ENCODE measurements at places on chromosomes 1 and 21. TPM values are rescaled to one million over a fixed set of nuclear protein-coding genes. Genes with fewer than 3 reads are reported as not detected.
A peak's percentile ranks its signal among the peaks of the same experiment; 100 is the strongest.

- no peaks in the 10 kb centered on the region for H3K27me3 ChIP-seq
- no peak for DNase-seq
- H3K4me1 ChIP-seq, result no peaks in the 10 kb centered on the region
- no peak overlapping the region for H3K4me3 ChIP-seq
These were observed 135.8 kb upstream of the B3GALT2 start for GRCh38 chr1:193322211-193322610.

DNA sequence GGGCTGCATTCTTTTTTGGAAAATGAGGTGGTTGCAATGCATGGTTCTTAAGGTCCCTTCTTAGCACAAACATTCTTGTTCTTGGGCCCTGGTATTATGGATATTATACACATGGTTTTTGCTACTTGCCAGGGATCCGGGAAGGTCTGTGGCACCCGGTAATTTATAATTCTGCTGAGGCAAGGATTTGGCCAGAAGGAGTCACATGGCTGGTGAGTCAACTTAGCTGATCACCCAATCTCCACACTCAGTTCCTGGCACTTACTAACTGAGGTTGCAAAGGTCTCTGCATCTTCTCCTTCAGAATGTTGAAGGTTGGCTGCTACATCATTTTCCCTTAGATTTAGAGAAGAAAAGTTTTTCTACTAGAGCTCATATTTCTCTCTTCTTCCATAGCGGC, 112.5 kb downstream of the ROR1 start:
- H3K27me3 ChIP-seq, result no peaks in the 10 kb centered on the region
- H3K4me3 ChIP-seq, result no peak overlapping the region
- no peaks in the 10 kb centered on the region for H3K4me1 ChIP-seq
- H3K36me3 ChIP-seq, result no peaks in the 10 kb centered on the region
- H3K27ac ChIP-seq, result no peak overlapping the region
- no peak for DNase-seq

CLIC6 gene
- polyA plus RNA-seq, result 2.0 TPM

RAP1A gene
- 42.8 TPM for polyA plus RNA-seq

DNA sequence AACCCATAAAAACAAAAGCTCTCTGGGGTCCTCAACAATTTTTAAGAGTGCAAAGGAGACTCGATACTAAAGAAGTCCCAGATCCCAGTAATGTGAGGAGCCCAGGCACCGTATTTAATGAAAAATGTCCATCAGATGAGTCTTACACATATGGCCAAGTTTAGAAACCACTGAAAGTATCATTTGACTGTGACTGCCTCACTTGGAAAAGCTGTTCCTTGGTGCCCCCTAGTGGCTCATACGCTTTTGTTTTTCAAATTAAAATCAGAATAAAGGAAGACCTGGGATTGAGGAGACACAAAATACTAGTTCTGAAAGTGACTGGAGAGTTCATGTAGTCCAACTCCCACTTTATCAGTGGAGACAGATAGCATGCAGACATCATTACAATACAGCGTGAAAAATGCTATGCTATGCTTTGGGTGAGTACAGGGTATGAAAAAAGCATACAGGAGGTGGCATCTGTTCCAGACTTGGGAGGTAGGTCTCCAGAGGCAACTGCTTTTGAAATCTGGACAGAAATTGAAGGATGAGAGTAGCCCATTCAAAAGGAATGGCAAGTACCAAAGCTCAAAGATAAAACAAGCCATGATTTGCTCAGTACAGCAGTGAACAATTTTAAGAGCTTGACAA, 33.8 kb downstream of the GDAP2 start:
- no peaks in the 10 kb centered on the region for H3K36me3 ChIP-seq
- H3K4me1 ChIP-seq, result no peaks in the 10 kb centered on the region

KRTAP12-2 gene
- not detected for polyA plus RNA-seq

DNA sequence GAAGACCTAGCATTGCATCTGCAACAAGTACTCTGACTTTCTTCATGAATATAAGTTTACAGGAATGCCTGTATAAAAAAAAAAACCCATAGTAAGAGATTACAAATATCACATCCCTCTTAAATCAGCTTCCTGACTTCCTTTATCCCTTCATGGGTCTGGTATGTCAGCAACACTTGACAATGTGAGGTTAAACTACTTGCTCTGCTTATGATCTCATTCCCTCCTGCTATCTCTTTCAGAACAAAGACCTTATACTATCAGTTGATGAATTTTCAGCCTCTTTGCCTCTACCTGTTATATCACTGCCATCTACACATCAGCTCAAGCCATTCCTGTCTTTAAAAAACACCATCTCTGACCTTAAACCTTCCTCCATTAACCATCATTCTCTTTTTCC, 130.9 kb upstream of the SAMSN1 start:
- H3K27ac ChIP-seq, result no peak overlapping the region
- no peaks in the 10 kb centered on the region for H3K4me1 ChIP-seq
- no peak overlapping the region for H3K4me3 ChIP-seq
- H3K27me3 ChIP-seq, result no peaks in the 10 kb centered on the region
- no peaks in the 10 kb centered on the region for H3K36me3 ChIP-seq

DNA sequence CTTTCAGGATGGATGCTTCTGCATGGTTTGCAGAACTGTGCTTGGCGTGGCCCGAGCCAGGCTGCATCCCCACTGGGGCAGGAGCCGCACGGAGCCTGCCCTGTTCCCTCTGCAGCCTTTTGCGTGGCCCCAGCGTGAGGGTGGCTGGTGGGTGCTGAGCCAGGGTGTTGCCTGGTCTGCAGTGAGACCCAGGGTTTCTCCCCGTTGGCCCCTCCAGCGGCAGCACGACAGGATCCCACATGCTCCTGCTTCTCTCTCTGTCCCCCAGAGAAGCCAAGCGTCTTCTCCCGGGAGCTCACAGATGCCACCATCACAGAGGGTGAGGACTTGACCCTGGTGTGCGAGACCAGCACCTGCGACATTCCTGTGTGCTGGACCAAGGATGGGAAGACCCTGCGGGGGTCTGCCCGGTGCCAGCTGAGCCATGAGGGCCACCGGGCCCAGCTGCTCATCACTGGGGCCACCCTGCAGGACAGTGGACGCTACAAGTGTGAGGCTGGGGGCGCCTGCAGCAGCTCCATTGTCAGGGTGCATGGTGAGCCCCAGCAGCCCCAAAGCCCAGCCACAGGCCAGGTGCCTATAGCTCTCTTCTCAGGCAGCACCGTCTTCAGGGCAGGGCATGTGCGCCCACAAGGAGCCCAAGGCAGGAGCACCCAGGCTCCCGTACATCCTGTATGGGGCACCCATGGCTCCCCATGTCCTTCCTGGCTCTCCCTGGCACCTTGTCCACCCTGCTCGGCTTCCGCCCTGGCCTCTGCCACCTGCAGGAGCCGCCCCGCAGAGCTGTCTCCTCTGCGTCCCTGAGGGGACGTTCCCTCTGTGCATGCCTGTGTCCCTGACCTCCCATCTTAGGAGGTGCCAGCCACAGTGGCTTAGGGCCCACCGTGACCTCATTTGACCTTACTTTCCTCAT, 78.9 kb downstream of the OBSCN start:
- no peak overlapping the region for H3K27ac ChIP-seq
- H3K4me3 ChIP-seq, result no peak overlapping the region
- no peaks in the 10 kb centered on the region for H3K36me3 ChIP-seq
- DNase-seq, result no peak
- H3K4me1 ChIP-seq, result no peaks in the 10 kb centered on the region

DNA sequence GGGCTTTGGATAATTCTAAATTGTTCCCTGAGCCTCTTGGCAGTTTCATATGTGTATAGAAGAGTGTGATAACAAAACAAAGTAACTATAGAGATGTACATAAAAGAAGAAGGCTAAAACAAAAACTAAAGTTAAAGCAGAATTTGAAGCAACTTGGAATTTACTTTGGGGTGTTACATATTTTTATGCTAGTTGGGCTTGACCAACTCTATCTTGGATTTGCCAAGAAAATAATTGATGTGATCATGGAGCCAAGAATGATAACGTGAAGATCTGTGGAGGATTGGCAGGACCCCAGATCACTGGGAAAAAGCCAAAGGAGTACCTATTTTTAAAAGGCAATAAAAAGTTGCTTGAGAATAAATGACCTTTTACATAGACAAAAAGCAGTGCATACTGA, 206.9 kb downstream of the LMO4 start:
- H3K4me1 ChIP-seq, result no peaks in the 10 kb centered on the region
- no peak overlapping the region for H3K4me3 ChIP-seq
- DNase-seq, result no peak
- no peak overlapping the region for H3K27ac ChIP-seq
- H3K36me3 ChIP-seq, result no peaks in the 10 kb centered on the region

GOLT1A gene
- 6.8 TPM for polyA plus RNA-seq

DNA sequence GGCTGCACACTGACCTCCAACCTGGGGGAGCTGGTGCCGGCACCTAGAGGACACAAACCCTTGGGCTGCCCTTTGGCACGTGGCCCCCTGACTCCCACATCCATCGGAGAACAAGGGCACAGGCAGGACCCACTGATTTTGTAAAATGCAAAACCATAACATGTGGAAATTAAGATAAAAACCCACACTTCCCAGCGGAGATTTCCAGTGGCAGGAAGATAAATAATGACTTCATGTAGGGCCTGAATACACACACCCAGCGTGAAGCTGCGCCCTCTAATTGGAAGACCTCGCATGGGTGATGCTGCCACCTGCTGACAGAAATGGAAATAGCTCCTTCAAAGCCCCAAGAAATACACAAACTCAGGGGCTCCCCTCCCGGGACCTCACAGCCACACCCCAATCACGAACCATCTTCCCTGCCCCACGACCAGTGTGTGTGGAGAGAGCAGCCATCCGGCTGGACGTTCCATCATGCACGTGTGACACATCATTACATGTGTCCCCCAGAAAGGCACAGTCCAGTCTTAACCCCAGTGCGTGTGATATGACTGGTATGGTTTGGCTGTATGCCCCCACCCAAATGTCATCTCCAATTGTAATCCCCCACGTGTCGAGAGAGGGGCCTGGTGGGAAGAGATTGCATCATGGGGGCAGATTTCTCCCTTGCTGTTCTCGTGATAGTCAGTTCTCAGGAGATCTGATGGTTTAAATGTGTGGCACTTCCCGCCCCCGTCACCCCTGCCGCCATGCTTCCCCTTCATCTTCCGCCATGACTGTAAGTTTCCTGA, 5.7 kb upstream of the TPRG1L start:
- H3K4me1 ChIP-seq, result peaks cover 17% of the 10 kb centered on the region
- peak; percentile 87 for DNase-seq
- no peak overlapping the region for H3K27ac ChIP-seq
- no peaks in the 10 kb centered on the region for H3K36me3 ChIP-seq
- H3K27me3 ChIP-seq, result no peaks in the 10 kb centered on the region
- no peak overlapping the region for H3K4me3 ChIP-seq

Data from testis (tissue), 5 donors.